ENCODE measurements at places on chromosomes 5 and 9.

GRCh38 chr9:33255471-33255870 lies 9.0 kb downstream of the BAG1 start:
- DNase-seq = no peak

- no peak for DNase-seq
Observed at GRCh38 chr5:112555691-112556090, 136.6 kb upstream of the EPB41L4A start.

- DNase-seq = no peak
Observed at GRCh38 chr5:168219515-168220410, 71.7 kb upstream of the WWC1 start.

DNA sequence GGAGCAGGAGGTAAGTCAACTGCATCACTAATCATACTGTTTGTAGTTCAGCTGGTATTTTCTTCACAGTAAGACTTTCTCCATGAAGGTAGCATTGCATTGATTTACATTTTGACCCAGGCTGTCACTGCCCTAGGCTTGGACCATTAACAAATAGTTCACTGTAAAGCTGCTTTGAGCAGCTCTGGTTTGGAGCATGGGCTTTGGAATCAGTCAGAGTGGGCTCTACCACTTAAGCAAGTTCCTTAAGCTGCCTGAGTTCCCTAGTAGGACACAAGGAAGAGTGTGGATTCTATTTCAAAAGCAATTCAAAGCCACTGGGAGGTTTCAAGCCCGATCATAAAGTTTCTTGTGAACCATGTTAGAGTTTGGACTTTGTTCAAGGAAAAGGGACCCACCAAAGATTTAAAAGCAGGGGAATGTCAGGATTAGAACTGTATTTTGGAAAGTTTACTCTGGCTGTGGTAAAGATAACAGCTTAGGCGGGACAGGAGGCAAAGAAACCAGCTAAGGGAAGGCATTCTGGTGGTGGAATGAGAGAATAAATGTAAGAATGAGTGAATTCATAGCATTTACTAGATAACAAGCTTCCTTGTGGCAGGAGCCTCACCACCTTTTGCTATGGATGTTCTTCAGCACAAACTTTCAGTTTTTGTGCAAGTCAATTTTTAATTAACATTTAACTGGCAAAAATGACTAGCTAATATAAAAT lies 12.3 kb upstream of the PANK3 start:
- DNase-seq = no peak

- DNase-seq = no peak
Observed at GRCh38 chr9:935348-935965, 41.0 kb upstream of the DMRT3 start.

DNA sequence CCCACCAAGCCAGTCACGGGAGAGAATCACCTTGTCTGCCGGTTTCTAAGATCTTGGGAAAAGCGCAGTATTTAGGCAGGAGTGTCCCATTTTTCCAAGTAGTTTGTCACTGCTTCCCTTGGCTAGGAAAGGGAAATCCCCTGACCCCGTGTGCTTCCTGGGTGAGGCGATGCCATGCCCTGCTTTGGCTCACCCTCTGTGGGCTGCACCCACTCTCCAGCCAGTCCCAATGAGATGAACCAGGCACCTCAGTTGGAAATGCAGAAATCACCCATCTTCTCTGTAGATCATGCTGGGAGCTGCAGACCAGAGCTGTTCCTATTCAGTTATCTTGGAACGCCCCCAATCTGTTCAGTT lies 116.9 kb downstream of the RAB3C start:
- DNase-seq = no peak

DNA sequence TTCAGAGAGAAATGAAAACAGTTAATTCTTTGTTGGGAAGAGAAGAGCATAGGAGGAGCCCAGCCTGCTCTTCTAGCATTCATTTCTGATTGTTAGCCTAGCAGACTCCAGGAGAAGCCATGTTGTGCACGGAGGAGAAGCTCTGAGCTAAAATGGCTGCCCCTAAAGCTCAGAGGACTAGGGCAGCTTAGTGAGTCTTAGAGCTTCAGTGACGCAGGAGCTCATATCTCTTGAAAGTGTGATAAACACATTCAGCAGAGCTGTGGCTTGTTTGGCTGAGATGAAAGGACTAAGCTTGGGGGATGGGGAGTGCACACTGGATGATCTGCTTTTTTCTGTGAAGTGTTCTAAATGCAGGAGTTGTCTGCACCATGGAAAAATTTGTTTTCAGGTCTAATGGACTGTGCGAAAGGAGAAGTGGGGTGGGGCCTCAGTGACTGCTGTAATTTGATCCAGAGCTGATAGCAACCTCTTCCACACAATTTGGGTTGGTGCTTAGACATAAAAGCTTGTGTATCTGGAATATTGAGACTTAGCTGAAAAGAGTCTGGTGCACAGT lies 58.5 kb downstream of the ZNF462 start:
- DNase-seq = no peak

GRCh38 chr9:132367613-132368313 lies 13.0 kb upstream of the SETX start:
- DNase-seq = no peak

DNA sequence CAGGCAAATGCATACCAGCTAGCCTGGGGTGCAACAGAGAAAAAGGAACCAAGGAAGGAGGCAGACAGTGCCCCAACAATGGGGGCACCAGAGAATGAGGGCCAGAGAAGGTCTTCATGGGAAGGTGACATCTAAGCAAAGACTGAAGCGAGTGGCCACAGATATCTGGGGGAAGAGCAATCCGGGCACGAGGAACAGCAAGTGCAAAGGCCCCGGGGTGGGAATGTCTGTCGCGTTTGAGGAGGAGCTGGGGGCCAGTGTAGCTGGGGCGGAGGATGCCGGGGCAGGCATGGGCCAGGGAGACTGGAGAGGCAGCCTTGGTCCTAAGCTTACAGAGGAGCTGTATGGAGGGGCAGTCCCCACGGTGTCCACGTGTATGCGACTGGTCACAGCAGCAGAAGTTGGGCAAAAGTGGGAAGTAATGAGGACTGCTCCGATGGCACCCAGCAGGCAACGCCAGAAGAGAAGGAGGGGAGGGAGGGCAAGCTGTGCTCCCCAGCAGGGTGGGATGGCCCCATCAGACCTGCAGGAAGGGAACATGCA lies 19.1 kb downstream of the EEIG1 start:
- DNase-seq = no peak

DNA sequence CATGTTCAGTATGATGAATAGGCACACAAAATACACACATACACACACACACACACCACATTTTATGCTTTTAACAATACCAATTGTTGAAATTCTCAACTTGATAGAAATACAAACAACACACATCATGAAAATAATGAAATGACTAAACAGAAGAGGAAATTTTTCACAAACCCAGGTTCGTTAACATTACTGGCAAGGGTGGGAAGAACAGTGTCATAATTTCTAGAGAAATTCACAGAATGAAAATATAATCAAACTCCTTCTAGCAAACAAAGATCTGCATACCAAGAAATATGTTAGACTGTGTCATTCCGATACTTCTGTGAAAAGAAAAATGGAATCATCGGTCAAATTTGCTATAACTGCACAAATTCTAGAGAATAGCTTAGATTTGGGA lies 41.9 kb downstream of the ST8SIA4 start:
- no peak for DNase-seq

DNA sequence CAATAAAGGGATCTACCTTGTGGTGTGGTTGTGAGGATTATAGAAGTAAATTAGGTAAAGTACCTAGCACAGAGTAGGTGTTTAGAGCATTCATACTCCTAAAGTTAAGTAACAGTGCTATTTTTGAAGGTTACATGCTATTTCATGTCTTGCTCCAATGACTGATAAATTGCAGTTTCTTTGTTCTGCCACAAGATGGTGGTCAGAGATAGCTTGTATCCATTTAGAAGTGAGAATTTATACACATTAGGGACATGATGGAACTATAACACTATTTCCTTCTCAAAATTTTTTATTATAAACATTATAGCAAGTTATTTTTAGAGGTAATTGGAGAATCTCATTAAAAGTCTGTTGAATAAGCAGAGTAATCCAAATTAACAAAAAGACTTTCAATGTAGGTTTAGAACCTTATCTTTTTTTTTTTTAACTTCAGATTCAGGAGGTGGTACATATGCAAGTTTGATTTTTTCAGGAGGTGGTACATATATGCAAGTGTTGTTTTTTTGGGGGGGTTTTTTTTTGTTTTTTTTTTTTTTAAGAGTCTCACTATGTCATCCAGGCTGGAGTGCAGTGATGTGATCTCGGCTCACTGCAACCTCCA lies 17.1 kb downstream of the MTREX start:
- DNase-seq = no peak

GRCh38 chr5:35063414-35063813 lies 15.7 kb upstream of the AGXT2 start:
- no peak for DNase-seq

- DNase-seq = no peak
Observed at GRCh38 chr5:78005021-78005785, 229.1 kb upstream of the TBCA start.

DNA sequence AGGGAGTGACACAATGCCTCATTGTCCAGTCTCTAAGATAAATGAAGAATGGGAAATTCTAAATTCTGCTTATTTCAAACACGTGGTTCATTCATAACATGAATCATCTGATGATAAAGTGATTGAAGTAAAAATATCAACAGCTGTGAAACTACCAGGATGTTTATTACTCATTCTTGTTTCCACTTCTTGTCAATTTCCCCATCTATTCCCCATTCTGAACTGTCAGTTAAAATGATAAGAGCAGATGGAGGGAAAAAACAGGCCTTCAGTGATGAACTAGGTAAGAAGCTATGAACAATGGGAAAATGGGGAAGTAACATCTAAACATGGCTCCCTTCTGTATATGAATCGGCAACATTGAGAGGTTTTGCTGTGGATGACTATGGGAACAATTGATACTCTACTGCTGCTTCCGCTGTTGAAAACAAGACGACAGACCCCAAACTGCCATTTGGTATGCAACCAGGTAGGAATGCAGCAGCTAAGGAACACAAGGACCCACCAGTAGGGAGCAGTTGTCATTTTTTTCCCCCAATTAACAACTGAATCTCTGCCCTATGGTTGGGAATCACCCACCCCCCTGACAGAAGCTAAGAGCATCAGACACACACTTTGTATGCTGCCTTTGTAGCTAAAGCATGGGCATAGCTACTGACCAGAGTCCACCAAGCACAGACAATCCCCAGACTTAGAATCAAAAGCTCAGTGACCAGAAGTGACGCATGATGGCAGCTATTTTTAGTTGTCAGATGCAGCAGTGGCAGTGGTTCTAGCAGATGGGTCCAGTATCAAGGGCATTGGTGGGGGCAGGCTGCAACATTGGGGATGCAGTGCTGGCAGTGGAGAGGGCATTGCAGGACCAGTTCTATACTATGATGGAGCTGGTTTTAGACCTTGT lies 52.9 kb upstream of the ZNF366 start:
- no peak for DNase-seq

DNA sequence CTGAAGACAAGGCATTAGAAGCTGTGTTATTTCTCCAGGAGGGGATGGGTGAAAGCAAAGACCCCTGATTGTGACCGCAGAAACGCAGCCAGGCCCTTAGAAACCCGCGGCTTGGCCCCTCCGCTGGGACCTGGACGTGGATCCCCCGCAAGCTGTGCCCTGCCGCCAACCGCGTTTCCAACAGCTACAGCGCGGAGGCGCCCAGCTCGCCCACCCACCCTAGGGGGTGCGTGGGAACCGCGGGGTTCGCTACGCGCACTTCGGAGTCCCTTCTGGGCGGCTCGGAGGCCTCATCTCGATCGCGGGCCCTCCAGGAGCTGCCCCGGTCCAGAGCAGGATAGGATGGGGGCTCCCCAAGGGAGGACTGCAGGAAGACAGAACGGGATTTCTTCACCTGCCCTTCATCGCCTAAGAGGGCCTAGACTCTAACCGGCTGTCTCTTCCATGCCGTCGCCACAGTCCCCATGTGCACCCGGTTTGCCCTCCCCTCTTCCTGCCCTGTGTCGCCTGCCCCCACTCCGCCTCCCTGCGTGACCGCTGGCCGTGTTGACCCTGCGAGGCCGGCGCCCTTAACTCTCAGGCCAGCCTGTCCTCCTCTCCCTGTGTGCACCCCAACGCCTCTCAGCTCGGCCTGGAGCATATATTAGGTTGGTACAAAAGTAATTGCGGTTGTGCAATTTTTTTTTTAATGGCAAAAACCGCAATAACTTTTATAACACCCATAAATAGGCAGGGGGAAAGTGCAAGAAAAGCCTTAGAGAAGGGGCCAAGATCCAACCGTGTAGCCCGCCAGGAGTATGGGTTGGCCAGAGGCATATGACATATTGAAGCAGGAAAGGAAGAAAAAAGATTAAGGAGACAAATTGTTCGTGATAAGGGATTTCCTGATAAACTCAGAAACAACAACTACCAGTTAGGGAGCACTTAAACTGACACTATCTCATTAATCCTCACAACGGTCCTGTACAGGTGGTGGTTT lies 68.1 kb upstream of the FREM1 start:
- DNase-seq = no peak

- DNase-seq = no peak
Observed at GRCh38 chr5:135602882-135603721, 24.3 kb upstream of the CXCL14 start.

DNA sequence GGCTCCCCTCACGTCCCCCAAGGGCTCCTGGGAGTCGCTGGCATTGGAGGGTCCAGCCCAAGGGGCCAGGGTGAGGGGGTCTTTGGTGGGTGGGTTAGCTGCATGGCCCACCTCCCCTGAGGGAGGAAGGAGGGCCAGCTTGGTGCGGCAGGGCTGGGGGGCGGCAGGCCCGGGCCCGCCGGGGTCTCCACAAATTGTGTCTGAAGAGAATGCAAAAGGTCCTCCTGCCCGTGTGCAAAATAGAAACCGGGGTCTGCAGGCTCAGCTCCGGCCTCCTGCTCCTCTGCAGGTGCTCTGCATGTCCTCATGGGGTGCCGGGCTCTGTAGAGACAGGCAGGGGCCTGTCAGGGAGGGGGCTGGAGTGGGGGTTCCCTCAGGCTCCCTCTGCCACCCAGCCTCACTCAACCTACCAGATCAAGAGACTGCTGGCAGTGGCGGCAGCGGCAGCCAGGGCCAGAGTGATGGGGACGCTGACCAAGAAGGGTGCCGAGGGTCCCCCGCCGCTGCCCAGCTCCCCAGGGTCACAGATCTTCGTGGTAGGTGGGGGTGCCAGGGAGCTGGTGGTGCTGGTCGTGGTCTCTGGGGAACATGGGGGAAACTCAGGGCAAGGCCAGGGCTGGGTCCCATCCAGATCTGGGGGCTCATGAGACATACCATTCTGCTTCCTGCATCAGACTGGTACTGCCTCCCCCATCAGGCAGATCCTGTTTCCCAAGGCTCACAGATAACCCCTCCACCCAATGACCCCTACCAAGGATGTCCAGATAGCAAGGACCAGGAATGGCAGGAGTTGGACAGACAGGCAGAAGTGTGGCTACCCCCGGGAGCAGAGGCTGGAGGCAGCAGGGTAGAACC lies 29.2 kb upstream of the ENHO start:
- DNase-seq = no peak
